ENCODE measurements at places on chromosomes 1 and 21.

DNA sequence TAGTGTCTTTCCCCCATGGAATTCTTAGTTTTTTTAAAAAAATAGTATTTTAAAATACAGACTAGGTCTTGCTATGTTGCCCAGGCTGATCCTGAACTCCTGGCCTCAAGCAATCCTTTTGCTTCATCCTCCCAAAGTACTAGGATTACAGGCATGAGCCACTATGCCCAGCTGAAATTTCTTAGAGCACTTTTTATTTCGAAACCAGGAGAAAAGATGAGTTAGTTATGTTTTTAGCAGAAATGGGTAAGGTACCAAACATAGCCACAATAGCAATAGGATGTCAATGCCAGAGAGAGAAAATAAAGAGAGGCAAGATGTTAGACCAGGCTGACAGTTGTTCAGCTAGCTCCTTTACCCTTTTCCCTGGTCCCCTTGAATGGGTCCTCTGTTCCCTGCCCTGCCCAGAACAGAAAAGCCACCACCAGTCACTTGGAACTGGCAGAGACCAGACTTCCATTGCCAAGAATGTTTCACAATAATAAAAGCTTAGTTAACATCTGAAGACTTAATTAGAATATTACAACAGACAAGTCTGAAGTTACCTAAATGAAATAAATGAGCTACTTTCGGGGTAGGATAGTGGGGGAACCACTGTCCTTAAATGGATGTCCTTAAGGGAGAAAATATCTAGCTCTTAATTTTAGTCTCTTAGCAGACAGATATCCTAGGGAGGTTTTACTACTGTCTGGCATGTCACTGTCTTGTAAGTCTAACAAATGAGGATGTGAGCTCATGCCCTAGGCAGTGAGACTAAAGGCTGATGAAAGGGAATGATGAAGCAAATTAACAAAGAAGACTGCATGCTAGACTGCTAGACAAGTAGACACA lies 54.3 kb downstream of the ABL2 start:
- no peak for DNase-seq

- DNase-seq, result no peak
Measured at GRCh38 chr1:116346943-116347673, 25.9 kb upstream of the ATP1A1 start.

DNA sequence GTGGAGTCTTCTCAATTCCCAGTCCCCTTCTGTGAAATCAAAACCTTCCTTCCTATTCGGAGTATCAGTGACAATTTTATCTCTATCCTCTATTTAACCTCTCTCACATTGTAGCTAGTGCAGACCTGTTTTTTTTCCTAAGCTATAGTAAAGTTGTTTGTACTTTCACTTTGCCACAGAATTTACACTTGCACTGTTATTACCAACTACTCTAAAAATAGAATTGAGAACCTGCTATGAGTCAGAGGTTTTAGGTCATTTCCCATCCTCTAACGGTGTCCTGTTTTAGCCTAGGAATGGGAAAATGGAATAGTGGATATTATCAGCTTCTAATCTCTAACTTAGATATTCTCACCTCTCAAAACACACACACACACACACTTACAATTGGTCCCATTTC lies 862.7 kb downstream of the NCAM2 start:
- no peak for DNase-seq

DNA sequence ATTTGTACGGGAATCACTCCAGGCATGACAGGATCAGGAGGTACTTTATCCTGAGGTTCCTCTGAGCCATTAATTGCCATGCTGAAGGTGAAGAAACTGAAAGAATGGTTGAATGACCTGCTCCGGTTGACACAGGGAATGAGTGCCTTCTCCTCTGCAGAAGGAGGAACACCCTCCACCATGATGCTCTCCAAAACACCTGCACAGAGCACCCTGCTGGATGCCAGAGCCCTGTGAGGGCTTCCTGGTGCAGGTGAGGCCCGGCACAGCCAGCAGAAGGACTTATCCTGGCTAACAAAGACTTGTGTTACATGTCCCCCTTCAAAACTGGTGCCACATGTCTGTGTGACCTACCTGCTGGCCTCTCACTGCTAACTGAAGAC lies 14.3 kb upstream of the LBR start:
- no peak for DNase-seq

- no peak for DNase-seq
Measured at GRCh38 chr1:176801514-176802020, 338.6 kb downstream of the PAPPA2 start.

DNA sequence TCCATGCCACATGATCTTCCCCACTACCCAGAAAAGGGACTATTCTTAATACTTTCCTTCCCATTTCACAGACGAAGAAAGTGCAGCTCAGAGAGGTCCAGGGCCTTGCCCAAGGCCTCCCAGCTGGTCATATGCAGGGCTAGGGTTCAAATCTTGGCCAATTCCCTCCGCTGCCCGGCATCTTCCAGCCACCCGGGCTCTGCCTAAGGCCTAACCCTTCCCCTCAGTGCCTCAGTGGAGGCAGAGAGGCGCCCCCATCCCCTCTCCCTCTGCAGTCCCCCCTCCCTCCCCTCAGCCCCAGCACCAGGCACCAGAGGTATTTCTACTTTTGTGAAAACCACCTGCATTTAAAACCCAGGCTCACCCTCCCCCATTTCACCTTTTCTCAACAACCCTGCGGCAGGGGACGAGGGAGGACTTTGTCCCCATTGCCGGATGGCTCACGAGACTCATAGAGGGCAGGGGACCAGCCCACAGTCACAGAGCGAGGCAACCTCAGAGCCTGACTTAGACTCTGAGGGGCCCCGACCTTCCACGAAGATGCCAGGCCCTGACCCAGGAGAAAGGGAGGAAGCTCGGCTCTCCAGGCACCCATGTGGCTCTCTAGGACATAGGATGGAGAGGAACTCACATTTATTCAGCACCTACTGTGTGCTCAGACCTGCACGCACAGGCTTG lies 12.3 kb downstream of the LAPTM5 start:
- no peak for DNase-seq

DNA sequence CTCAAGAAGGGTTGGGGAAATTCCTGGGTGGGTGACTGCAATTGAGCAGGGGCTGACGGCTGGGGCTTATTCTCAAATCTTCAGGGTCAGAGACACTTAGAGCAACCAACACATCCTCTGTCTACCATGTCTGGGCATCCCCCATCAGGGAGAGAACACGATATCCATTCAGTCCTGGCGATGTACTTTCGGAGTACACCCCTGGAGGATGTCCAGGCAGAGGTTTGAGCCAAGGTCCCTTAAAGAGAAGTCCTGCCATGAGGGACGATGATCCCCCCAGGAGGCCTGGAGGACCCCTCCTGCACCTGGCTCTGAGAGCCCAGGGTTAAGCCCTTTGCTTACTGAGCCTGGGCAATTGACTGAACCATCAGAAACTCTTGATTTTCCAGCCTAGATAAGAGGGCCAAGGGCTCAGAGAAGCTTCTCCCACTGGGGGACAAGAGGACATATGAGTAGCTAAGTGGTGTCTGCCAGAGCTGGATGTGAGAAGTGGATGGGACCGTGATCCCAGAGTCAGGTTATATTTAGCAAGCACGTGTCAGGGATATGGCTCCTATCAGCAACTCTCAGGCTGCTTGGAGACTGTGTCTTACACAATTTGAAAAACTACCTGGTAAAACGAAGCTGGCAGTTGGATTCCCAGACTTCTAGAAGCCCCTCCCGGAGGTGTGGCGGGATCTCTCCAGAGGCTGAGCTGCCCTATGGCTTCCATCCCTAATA lies 253.3 kb upstream of the VAMP3 start:
- no peak for DNase-seq

DNA sequence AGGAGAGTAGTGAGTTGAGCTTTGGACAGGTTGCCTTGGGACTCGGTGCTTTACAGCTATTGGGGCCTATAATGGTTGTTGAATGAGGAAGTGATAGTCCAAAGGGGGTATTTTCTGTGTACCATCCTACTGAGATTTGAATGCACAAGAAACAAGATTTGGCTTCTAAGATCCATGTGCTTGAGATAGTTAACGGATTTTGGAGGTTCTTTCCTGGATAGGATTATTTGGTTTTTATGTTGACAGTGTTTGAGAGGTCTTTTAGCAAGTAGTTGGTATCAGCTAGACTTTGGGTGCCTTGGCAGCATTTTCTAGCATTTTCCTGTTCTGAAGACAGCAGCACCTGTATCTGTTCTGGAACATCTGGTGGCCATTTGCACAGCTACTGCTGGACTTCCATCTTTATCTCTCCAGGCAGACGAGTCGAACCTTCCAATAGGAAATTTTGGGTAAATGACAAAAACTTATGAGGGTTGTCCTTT lies 3.6 kb upstream of the SCAF4 start:
- no peak for DNase-seq

DNA sequence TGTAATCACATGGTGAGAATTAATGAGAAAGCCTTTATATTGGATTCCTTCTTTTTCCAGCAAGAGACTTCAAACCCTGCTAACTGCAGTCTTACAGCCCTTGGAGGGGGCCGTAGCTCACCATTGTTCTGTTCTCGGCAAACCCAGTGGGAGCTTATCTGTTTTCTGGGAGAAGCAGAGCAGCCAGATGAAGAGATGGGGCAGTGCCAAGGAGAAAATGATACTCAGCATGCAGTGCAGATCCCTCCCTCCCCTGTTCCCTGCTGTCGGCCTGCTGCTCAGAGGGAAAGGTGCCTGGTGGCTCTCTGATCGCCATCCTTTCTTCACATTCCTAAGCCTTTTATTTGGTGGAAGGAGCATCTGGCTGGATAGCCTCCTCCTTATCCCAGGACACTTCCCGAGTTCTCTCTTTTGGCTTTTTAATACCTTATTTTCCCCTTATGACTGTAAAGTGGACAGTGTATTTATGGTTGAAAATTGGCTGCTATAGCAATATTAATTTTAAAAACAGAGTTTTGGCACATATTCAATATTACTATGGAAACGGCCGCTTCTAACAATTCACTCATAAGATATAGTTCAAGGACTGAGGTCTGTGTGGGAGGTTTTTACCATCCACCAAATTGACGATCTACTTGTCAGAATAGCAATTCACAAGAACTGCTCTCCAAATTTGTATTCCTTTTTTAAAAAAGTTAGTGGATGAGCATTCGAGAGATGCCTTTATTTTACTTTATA lies 203.4 kb downstream of the CRB1 start:
- DNase-seq, result no peak

- DNase-seq, result no peak
Measured at GRCh38 chr1:119859647-119860046, 36.7 kb downstream of the ADAM30 start.

DNA sequence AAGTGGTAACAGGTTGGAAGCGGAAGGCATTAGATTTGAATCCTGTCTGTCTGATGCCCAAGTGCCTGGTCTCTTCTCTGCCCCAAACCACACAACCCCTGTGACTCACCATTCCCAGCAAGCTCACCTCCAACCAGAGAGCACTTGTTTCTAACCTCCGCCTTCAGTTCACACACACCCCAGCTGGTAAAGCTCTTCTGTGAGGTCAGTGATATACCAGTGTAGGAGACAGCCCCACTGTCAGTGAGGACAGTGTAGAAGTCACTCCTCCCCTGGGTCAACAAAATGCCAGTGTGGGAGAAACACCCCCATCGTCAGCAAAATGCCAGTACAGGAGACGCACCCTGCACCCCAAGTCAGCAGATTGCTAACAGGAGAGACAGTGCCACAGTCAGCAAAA lies 2.6 kb downstream of the RIMS3 start:
- no peak for DNase-seq

DNA sequence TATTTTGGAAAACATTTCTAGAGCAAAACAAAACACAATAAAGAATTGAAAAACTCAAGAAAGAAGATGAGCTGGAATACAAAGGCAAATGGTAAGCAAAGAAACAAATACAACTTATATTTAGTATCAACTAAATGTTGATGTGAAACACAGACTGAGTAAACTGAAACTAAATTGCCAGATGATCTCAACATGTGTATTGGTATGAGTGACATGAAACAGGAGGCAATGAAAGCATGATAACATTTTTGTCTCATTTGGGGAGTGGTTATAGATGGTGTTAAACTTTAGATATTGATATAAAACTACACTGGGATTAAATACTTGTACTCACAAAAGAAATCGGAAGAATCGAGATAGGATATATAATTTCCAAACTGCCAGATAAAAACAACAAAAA lies 805.6 kb upstream of the CXADR start:
- DNase-seq, result no peak

GRCh38 chr1:17168091-17168876 lies 36.6 kb upstream of the PADI1 start:
- DNase-seq, result no peak

DNA sequence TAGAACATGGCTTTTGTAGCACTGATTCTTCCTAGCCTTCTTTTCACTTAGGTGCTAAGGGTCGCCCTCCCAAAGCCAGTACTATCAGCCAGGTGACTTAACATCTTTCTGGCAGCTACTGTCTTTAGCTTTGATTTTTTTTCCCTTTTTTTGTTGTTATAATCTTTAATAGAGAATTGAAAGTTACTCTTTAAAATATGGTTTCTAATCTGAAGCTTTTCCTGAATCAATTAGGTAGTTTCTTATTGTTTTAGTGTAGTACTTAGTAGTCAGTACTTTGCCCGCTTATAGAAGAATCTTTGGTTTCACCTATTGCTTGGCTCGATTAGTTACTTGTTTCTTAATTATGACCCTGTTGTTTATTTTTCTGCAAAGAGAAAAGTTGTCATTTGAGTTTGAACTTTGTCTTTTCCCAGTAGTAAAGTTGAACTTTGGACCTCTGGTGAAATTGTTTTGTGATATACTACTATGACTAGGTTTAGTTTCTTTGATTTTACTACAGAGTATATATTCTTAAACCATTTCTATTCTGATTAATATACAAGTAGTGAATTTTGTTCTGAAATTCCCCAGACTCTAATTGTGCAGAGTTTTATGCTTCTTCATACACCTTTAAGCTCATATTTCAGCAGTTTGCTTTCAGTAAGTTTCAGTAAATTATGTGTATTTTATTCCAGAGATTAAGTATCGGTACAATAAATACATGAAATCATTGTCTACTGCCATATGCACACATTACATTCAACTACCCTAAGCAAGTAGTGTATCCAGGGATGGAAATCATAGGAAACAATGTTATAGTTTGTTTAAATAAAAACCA lies 3.9 kb downstream of the MAGI3 start:
- DNase-seq, result no peak

DNA sequence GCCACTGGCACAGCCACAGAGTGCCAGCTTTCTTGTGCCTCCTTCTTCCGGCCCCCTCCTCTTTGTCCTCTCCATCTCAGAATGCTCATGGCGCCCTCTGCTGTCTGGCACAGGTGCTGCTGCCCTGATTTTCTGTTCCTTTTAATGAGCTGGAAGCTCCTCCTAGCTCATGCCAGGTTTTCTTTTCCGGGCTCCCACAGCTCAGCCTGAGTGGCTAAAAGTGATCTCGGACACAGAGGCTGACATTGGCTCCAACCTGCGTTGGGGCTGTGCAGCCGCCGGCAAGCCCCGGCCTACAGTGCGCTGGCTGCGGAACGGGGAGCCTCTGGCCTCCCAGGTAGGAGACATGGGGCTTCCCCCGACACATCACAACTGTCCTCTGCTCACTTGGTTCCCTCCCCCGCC lies 18.7 kb downstream of the CNTN2 start:
- peak; percentile 80 for DNase-seq

GRCh38 chr1:29437946-29438345 lies 201.6 kb downstream of the PTPRU start:
- DNase-seq, result no peak
